ENCODE measurements at places on chromosomes 1 and 21.

- no peak for DNase-seq
These were observed 36.3 kb upstream of the IL10 start for GRCh38 chr1:206808615-206809014.

DNA sequence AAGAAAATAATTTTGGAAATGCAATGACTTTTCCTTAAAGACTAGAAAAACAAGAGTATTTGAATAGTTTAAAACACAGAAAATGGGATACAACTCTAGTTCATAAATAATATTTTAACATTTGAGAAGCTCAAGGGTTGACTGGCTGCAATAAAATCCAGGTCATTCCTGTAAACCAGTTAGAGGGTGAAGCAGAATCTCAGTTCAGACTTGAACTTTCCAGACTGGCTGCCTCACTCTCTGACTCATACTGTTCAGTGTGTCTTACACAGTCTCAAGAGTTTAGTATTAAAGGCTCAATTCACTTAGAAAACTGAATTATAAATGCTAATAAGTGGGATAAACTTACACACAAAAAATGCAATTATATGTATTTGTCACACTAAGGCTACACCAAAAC is 89.9 kb downstream of the RAVER2 start:
- DNase-seq, result no peak

DNA sequence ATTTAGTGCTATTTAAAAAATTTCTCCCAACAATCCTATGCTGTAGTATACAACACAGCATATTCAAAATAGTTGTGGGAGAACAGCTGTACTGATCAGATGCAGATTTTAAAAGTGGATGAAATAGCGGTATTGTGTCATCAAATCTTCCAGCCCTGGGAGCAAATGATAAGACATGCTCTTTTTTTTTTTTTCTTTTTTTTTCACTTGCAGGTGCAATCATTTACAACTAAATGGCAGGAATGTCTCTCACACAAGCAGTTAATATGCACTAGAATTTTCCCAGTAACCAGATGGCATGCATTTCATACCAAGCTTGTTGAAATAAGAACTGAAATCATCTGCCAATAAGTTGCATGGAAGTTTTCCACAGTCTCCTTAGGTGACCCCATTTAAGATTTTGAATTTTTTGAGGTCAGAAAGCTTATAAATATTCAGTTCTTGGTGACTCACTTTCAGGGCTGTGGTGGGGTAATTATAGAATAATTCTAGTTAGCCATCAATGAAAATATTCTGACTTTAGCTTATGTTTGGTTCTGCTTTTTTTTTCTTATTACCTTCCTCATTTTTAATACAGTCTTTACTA is 623.9 kb upstream of the NR5A2 start:
- DNase-seq, result no peak

- DNase-seq, result no peak
These were observed at the start of gene HSD11B1 for GRCh38 chr1:209704584-209704983. Gene HSD11B1, plus strand, starts transcription at chr1:209704846. Its CDS starts 97 bp downstream, at chr1:209704943.

DNA sequence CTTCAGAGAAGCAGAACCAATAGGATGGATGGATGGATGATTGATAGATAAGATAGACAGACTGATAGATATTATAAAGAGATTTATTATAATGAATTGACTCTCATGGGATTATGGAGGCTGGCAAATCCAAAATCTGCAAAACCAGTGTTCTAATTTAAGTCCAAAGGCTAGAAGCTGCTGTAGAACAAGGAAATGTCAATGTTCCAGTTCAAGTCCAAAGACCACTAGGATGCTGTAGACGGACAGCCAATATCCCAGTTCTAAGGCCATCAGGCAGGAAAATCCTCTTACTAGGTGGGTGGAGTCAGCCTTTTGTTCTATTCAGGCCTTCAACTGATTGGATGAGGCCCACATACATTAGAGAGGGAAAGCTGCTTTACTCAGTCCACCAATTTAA is 4.1 kb upstream of the SLC44A3 start:
- DNase-seq, result no peak

- DNase-seq, result no peak
These were observed 9.4 kb upstream of the ACTRT2 start for GRCh38 chr1:3011631-3012455.

- DNase-seq, result no peak
These were observed 11.4 kb upstream of the PHLDA3 start for GRCh38 chr1:201480231-201481003.

DNA sequence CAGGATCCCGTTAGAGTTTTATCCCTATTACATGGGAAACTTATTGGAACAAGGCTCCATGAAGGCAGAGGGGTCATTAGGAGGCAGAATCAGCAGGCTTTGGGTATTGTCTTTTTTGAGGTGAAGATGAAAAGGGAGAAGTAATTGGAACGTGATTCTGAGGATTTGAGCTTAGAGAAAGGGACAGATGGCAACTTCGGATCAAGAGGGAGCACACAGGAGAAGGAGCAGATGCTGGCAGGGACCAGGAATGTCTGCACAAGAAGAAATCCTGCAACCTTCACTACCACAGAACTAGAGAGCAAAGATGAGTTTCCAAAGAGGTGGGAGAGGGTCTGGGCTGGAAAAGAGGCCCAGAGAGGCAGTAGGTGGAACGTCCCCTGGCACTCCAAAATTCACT is 202.8 kb downstream of the RRAGC start:
- DNase-seq, result no peak

GRCh38 chr1:77668924-77669449 is 13.5 kb downstream of the ZZZ3 start:
- DNase-seq, result no peak

DNA sequence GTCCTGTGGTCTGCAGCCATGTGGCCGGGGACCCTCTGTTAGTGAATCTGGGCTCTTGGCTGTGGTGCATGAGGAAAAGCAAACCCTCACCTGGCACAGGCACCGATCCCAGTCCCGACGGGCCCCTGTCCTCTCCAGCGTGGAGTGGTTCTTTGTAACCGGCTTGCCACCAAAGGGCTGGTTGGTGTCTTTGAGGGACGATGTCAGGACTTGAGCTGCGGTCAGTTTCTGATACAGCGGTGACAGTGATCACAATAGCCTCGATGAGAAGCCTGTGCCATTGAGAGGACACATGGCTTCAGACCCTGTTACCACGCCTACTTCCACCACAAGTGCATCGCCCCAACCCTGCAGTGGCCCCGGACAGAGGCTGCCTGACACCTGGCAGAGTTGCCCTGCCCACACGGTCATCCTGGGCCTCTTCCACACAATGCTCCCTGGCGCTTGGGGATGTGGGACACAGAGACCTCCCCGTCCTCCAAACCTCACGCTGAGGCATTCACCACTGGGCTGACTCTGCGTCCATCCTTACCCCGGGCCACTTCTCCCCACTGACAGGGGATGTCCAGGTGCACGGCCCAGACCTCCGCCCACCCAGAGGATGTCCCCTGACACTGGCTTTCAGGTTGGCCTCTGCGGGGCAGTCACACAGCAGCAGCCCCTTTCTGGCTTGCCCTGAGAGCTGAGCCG is 18.8 kb upstream of the ACTRT2 start:
- DNase-seq, result no peak

DNA sequence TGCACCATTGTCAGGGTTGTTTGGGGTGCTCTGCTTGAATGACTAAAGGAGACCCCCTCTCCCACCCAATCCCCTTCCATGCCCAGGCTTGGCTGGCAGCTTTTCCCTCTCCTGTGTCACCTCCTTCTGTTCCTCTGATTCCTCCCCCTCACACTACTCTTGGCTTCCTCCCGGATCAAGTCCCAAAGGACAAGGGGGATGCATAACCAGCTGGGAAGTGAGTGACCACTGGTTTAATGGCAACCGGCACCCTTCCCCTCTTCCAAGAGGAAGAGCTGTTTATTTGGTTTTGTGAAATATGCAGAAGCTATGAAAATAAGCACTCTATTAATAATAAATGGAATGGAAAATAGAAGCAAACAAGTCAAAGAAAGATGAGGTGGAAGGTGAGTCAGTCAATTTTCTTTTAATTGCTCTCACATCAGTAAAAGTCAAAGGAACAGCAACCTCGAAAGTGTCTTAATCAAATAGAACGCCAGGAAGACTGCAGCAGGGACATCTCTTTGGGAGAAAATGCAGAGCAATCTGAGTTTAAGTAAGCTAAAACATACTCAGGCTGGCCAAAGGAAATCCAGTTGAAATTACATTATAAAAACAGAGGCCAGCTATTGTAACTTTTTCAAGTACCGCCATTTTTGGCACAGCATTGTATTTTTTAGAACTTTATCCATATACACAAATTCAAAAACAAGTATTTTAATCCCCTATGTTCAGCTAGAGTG is 322.5 kb downstream of the SIPA1L2 start:
- DNase-seq, result no peak

DNA sequence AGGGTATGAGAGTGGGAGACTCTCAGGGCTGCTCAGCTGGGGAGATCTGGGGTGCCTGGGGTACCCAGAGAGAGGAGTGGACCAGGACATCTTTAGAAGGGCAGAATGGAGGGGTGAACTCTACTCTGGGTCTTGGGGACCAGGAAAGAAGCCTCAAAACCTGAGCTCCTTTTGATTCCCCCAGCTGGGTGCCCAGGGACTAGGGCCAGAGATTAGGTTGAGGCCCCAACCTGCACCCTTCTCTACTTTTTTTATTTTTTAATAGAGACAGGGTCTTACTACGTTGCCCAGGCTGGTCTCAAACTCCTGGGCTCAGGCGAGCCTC is 1.9 kb downstream of the PDZK1IP1 start:
- no peak for DNase-seq

Data from activated naive CD4-positive, alpha-beta T cell (primary cell).